Activated CD4-positive, alpha-beta T cell treated with anti-CD3 and anti-CD28 coated beads, Interleukin-2, amount 50 U/mL, for 24 hours (primary cell): ENCODE measurements at places on chromosomes 2 and 18.

DNA sequence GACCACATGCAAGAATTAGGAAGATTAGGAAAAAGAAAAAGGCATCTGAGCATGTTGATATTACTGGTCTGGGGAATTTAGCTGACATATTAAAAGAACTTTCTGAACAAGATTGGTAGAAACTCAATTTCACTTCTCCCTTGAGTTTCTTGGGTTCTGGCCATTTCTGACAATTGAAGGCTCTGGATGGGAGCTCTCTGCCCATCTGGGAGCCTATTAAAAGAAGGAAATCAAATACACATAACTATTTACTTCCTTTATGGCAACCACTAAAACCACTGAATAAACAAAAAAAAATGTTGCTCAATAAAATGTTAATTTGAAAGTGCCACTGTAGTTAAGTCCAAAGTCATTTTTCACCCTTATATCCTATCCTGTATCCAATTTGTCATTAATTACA, 216.8 kb upstream of the HNMT start:
- no peak for DNase-seq

GRCh38 chr2:136131484-136131960, 13.6 kb upstream of the CXCR4 start:
- no peak for DNase-seq

DNA sequence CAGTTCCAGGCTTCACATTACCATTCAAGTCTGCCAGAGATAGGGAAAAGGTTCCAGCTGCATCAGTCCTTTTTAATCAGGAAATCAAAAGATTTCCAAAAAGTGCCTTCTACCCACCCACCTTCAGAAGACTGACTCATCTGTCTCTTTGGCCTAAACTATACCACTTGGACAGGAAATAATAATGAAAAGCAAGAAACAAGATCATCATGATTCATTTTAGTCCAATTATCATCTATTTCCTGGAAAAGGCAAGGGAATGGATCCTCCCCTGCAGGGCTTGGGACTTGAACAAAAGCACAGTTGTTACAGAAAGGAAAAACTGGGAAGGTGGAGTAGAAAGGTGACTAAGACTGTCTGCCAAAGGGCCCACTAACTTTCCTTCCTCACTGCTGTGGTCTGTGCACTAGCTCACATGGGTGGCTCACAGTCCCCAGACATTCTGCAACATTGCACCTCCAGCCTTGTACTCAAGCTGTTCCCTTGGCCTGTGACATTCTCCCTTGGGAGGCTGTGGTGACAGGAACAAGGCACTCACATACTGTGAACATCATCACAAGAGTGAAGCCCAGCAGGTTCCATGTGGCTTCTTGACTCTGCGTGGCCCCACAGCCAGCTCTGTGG, 75.3 kb downstream of the VSNL1 start:
- DNase-seq: no peak

- no peak for DNase-seq
Observed at GRCh38 chr18:79570266-79571201, 109.1 kb upstream of the CTDP1 start.

DNA sequence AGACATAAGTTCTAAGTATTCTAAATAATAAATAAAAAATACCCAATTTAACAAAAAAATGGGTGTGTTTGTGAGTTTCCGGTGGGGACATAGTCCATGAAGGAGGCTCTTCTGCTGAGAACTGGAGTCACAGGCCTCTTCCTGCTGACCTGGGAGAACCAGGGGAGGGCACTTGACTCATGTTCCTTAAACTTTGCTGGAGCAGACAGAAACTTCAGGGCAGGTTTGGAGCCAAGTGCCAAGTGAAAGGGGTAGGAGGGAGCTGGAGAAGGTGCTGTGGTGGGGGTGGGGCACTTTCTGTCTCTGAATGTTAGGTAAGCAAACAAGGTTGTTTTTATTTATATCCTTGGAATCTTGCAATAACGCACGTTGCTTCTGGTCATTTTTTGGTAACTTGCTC, 78.8 kb upstream of the TTN start:
- no peak for DNase-seq

- no peak for DNase-seq
Observed at GRCh38 chr18:3782901-3783300, 332.9 kb downstream of the TGIF1 start.

DNA sequence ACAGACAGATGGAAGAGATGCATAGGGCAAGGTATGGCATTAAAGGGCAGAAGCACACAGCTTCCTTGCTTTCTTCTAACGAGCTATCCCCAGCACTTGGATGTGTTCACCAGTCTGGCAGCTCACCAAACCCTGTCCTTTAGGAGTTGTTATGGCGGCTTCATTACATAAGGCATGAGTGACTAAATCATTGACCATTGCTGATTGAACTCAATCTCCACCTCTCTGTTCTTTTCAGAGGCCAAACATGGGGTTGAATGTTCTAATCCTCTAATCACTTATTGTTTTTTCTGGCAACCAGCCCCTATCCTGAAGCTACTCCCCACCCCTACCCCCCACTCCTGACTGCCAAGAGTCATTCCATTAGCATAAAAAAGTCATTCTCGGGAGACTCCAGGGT, 301.8 kb downstream of the XIRP2 start:
- DNase-seq: no peak

- DNase-seq: no peak
Observed at GRCh38 chr18:63883617-63884016, 3.9 kb upstream of the SERPINB2 start.

DNA sequence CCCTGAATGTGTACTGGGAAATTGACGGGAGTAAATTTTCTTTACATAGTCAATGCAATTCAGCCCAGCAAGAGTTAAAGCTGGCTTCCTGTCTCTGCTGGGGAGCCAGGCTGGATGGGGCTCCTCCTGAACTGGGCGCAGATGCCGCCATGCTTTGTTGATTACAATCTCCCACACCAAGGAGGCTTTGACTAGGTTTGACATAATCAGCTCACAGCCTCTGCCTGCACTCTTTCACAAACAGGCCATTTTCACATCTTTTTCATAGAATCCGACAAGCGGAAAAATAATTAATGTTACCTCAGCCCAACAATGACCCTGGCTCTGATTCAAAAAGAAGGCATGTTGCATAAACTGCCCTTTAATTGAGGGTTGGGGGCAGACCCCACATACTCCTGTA, 54.3 kb downstream of the FOXI3 start:
- no peak for DNase-seq

- DNase-seq: no peak
Observed at GRCh38 chr2:126751477-126751876, 95.5 kb downstream of the GYPC start.

DNA sequence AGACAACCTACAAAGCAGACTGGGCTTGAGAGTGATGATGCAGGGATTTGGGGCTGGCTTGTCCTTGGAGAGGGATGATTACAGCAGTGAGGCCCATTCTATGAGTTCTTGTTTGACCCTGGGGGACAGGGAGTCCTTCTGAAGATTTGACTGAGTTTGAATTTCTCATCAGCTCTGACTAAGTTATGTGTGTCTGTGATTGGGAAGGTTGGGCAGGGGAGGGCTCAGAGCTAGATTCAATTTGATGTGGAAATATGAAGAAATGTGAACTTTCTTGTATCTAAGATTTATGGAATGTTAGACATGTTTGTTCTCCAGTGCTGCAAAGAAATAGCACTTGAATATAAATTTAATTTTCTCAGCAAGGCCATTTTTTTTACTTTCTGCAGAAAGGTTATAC, 19.9 kb upstream of the IL1R2 start:
- no peak for DNase-seq

GRCh38 chr2:132632000-132632649, 37.9 kb downstream of the LYPD1 start:
- no peak for DNase-seq

DNA sequence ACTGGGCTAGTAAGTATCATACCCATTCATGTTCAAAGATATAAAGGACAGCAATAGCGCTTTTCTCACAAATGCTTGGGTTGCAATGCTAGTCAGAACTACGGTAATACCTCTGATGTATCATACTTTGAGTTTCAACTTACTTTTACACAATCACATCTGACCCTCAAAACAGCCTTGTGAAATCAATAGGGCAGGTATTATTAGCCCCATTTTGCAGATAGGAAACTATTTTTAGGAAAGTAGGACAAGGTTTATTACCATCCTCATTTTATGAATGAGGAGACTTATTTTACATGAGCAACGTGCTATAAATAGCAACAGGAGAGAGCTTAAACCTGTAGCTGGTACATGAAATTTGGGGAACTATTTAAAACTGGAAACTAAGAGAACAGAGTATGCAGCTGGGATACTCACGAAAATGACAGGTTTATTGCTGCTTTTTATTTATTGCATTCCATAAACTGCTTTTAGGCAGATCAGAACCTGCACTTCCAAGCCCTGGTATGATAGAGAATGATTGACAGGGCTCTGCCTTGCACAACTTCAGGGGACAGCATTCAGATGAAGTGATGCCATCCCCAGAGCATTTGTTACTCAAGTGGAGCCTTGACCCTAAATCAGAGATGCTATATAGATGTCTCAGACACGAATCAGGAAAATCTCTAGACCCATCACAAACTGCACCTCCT, 42.4 kb upstream of the PPM1B start:
- no peak for DNase-seq

- no peak for DNase-seq
Observed at GRCh38 chr18:37873416-37873815, 307.8 kb upstream of the CELF4 start.

GRCh38 chr2:65654496-65654895, 222.1 kb upstream of the SPRED2 start:
- DNase-seq: no peak

GRCh38 chr18:6251084-6251483, 163.6 kb downstream of the L3MBTL4 start:
- DNase-seq: no peak

DNA sequence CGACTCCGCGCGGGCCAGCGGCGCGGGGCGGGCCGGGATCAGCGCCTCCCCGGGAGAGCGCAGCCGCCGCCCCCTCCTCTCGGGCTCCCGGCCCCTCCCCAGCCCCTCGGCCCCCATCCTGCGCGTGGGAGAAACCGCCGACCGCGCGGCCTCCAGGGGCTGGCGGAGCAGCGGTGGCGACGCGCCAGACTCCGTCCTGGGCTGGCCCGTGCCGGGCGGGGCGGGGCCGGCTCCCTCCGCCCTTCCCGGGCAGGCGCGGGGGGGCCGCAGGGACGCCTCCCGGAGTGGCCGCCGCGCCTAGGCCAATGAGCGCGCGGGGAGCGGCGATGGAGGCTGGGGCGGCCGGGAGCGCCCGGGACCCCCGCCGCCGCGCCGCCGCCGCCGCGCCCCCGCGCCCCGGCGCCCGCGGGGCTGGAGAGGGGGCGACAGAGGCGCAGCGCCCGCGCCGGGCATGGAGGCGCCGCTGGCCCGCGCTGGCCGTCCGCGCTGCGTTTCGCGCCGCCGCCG, 49.1 kb downstream of the KCNIP3 start:
- no peak for DNase-seq

- no peak for DNase-seq
Observed at GRCh38 chr2:10007435-10007834, 35.9 kb upstream of the KLF11 start.

DNA sequence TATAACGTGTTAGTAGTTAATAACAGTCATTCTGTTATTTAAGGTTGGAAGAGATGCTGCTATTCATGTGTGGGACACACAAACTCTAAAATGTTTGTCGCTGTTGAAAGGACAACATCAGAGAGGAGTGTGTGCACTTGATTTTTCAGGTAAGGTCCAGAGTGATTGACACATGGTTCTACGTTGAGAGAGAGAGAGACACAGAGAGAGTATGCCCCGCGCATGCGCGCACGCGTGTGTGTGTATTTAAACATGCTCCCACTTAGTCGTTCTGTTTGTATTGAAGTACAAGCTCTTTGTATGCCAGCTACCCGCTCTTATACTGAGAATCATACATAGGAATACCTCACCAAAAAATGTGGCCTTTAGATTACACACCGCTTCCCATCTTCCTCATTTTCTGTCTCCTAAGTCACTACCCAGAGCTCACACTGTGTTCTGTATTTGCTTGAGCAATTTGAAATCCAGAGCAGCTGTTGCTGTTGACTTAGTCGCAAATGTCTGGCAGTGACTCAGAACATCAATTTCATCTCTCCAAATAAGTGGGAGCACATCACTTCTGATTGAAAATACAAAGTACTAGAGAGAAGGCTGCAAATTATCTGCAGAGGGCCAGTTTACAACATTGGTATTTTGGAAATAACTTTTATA, 148.1 kb downstream of the EML6 start:
- DNase-seq: no peak

GRCh38 chr2:45406621-45407020, 204.4 kb downstream of the SRBD1 start:
- DNase-seq: no peak

DNA sequence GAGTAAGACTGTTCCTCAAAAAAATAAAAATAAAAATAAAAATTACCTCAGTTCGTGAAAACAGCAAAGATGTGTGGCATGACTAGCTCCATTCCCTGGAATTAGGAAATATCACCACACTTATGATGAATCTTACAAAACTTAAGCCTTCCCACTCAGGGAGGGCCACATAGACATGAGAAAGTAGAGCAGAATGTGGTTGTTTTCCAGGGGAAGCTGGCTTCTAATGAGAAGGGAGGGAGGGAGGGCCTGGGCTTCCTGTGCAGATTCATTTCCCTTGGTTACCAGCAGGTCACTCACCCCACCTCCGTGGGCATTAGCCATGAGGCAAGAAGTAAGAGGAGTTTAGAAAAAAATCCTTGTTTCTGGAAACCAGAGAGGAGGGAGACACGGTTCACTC, 95.9 kb upstream of the RMDN2 start:
- DNase-seq: no peak
